ENCODE measurements at places on chromosomes 16 and 17.

DNA sequence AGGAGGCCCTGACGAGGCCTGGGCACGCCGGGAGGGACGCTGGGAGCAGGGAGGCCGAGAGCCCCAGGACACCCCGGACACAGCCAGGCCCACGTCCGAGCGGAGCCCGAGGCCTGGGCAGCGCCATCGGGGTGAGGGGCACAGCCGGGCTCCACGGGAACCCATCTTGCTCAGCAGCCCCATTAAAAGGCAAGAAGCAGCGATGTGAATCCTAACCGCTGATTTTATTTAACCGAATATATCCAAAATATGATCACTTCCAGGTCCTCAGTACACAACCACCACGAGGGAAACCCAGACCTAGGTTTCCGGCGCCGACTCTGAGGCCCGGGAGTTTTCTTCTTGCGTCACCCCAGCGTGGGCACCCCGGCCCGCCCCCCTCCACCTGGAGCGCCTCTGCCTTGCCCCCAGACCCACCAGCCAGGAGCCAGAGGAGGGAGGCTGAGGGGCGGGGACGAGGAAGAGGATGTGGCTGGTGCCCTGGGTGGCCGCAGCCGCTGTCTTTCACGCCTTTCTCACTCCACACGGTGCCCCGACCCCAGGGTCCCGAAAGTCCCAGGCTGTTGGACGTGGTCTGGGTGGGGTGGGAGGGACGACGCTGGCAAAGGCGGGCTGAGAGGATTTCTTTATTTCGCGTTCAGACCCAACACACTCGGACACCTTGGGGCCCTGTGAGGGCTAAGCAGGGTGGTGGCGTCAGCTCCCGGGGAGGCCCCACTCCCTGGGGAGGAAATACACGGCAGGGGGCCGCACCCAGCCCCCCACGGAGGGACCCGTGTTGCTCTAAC, 568 bp upstream of the CCDC154 start:
- DNase-seq = no peak

DNA sequence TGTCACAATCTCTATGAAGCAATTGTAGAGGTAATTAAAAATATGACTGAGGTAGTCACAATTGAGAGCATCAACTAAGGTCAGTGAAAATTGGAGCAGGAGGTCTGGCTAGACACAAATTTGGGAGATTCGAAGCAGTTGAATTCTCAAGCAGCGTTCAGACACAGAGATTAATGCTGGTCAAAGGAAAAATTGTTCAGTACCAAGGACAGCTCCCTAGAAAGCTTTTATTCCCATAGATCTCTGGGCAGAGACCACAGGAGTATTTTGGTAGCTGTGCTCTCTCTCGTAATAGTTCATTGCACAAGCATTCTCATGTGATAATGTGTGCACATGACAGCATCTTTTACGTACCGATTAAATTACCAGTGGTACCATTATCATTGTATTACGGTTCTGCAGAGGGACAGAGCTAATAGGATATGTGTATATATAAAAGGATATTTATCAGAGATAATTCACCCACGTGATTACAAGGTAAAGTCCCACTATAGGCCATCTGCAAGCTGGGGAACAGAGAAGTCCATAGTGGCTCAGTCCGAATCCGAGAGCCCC, 387.5 kb upstream of the HSBP1 start:
- DNase-seq = no peak

- DNase-seq = no peak
Measured at GRCh38 chr17:66950886-66951604, 13.5 kb upstream of the CACNG4 start.

- DNase-seq = no peak
Measured at GRCh38 chr17:14432079-14432478, 131.2 kb downstream of the HS3ST3B1 start.

DNA sequence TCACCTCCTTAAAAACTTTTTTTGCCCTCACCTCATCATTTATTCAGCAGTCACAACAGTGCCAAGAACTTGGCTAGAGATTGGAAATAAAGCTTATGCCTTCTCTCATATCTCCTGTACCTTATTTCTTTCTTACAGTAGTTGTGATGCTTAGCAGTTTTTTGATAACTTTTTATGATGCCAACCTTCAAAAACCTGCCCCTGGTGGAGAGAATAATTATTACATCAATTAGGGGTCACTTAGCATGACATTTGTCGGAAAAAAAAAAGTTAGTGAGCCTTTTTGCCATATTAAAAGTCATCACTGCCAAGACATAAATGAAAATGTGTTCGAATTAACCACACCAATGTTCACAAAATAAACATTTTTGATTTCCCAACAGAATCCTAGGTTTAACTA, 296.6 kb downstream of the WWOX start:
- no peak for DNase-seq

DNA sequence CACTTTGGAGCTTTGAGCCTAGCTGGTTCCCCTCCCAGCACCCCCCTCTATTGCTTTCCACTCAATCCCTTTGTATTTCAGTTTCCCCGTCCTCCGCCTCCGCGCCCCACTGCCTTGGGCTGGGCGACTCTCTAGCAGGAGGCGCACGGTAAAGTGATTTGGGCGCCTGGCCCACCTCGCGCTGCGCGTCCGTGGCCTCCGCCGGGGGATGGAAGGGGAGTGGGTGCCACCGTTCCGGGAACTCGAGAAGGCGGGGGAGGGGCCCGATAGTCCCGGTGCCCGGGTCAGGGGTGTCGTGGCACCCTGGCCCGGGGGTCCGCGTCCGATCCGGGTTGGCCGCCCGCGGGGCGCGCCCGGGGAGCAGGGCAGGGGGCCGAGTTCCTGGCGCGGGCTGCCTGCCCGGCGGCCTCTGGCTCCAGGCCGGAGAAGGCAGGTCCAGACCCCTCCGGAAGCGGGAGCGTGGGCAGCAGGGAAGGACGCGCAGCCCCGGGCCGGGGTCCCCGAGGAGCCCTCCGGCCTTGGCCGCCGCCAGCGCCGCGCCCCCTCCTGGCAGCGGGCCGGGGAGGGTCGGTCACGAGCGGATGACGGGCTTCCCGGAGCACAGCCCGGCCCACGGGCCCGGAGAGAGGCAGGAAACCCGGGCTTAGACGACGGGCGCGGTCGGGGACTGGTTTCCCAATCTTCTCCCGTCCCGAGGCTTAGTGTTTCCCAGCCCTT, 15.8 kb downstream of the MEOX1 start:
- DNase-seq = no peak

- DNase-seq = peak; percentile 12
Measured at GRCh38 chr16:8109510-8110369, 480.6 kb downstream of the TMEM114 start.

DNA sequence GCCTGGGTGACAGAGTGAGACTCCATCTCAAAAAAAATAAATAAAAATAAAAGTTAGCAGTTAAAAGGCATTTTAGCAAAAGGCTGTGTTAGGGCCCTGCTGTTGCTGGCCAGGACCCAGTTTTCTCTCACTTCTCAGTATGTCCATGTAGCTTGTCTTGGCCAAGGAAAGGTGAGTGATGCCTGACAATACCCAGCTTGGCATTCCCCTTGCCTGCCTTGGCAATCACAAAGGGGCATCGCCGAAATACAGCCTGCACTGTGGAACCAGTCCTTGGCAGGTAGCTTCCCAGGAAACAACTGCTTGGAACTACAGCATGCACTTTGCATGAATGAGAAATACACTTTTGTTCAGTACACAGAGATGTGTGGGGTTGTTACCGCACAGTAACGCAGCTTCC, 61.7 kb downstream of the DNAH17 start:
- no peak for DNase-seq

DNA sequence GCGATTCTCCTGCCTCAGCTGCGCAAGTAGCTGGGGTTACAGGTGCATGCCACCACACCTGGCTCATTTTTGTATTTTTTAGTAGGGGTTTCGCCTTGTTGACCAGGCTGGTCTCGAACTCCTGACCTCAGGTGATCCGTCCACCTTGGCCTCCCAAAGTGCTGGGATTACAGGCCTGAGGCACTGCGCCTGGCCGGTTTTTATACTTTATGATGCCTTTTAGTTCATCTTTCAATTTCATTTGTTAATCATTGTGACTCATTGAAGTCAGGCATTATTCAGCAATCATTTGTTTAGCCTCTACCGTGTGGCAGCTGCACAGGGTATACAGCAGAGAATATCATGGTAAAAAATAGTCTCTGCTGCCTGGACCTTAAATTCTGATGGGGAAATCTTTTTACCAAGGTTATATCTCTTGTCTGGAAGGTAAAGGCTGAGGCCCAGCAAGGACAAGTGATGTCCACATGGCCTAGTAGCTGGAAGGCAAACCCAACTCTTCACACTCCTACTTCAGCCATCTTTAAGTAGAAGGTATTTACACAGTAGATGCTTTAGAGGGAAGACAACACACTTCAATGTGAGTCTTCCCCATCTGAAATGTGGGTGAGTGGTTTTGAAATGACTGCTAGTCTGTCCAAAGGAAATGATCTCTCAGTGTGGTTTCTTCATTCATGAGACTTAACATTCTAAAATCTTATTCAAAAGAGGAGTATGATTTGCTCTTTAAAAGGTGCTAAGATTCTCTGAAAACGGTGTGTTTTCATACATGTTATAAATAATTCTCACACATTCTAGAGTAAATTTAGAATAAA, 2.4 kb downstream of the PRPSAP2 start:
- DNase-seq = no peak

DNA sequence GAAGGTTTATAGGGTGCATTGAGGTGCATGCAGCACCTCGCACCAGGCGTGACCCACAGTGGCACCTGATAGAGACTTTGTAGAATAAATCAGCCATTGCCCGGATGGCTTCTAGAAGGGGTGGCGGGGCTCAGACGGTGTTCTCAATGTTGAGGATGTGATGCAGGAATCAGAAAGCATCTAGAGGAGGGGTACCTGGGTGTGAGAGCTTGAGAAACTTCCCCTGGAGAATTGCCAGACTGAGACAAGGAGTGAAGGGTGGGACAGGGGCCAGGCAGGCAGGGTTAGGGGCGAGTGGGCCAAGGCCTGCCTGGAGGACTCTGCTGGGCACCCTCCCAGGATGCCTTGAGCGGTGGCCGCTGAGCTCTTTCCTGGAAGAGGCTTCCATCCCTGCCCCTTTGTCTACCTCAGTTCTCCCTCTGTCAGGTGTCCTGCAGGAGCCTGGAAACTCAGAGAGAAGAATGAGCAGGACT, 9.3 kb upstream of the ADGRG1 start:
- DNase-seq = no peak

DNA sequence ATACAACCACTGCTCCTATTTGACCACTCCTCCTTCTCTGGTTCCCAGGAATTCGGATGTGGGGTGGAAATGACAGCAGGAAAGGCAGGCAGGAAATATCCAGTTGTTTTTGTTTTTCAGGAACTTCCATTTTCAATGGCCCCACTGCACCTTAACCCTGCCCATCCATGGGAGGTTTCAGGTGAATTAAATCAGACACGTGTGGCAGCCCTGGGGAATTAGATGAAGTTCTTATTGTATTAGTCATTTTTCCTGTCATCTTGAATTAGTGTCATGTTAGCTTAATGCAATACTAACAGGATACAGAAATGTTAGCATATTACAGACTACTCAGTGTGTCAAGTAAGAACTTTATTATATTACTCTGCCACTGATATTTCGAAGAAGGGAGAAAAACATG, 146.4 kb downstream of the CHD9NB start:
- no peak for DNase-seq

- no peak for DNase-seq
Measured at GRCh38 chr17:77396610-77397009, 255.8 kb downstream of the SEC14L1 start.

- no peak for DNase-seq
Measured at GRCh38 chr17:21287703-21288449, 3.4 kb downstream of the MAP2K3 start.

GRCh38 chr16:55542459-55543082, 23.9 kb upstream of the CAPNS2 start:
- no peak for DNase-seq

- peak; percentile 73 for DNase-seq
Measured at GRCh38 chr16:10920726-10921427, 21.4 kb downstream of the DEXI start.

DNA sequence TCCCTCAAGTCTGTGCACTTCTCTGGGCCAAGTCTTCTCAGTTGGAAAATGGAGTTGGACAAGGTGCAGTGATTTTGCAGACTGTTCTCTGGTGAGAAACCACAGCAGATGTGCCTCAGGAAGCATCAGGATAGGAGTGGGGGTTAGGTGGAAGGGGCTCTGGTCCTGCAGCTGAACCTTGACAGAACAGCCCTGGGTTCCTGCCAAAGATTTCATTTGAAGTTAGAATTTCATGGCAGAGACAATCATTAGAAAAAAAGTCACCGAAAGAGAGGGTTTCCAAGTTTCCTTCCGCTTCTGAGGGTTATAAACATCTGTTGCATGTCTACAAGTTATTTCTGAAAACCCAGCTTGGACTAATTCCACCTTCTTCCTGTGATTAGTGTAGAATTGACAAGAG, 80.4 kb upstream of the IRX3 start:
- no peak for DNase-seq

DNA sequence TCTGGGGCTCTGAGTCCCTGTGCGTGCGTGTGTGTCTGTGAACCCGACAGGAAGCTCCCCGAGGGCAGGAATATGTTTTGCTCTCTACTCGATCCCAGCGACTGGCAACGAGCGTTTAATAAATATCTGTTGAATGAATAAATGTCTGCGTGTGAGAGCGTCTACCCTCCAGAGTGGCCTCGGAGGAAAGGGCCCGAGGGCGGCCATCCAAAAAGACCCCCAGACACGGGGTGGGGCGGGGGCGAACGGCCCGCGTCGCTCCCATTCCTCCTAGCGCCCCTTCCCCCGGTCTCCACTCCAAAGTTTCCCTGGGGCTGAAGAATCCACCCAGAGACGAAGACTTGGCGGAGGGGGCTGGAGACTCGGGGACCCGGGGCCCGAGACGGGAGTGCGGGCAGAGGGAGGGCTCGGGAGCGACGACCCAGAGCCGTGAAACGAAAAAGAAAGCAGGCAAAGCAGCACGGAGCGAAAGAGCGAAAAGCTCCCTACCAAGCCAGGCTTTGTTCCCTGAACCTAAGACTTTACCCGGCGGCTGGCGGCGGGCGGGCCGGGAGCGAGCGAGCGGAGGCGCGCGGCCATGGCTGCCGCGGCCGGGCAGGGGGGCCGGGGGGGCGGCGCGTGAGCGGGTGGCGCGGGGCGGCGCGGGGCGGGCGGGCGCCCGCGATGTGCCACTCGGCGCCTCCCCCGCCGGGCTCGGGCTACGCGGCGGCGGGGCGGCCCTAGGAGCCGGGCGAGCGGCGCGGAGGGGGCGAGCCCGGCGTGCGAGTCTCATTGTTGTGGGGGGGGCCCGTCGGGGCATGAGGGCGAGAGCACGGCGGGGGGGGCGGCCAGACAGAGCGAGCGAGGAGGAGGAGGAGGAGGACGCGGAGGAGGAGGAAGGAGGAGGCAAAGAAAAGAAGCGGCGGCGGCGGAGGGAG, at the start of gene MLLT6:
Gene MLLT6 (plus strand): TSS at position 668 of the 917 bp plus-strand sequence. CDS start 360 bp downstream, outside the sequence.
- peak; percentile 75 for DNase-seq

DNA sequence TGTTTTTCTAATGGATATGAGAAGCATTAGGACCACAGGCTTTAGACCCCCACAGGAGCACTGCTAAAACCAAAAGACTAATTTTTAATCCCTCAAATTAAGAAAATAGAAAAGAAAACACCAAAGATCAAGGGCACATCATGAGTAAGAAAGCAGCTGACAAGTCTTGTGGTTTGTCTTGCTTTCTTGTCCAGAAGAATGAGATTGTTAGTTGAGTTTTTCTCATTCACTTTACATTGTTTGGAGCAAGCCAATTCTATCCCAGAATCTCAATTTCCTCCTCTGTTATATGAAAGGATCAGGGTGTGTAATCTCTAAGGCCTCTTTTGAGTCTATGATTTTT, 899.0 kb downstream of the KCNJ2 start:
- no peak for DNase-seq
